Activated CD8-positive, alpha-beta memory T cell treated with anti-CD3 and anti-CD28 coated beads, Interleukin-2, amount 50 U/mL, for 48 hours (primary cell): ENCODE measurements at places on chromosomes 7 and 10.

DNA sequence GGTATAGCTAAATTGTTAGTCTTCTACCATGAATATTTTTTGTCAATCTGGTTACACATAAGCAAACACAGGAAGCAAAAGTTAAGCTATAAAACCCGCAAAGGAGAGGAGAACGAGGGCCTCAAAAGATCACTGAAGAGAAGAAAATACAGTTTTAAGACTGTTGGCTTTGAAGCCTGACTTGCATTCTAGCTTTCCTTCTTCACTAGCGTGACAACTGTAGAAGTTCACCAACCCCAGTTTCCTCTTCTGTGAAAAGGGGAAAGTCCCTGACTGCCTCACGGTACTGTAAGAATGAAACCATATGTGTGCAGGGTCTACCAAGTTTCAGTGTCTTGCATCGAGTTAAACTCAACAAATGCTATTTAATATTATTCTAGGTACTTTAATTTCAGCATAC, 7.5 kb upstream of the LRRN3 start:
- no peak for DNase-seq

GRCh38 chr7:94022550-94022949, 18.4 kb upstream of the BET1 start:
- DNase-seq: no peak

GRCh38 chr10:32229170-32229569, 117.8 kb downstream of the EPC1 start:
- DNase-seq: no peak

GRCh38 chr7:130476297-130477150, 15.4 kb upstream of the MEST start:
- no peak for DNase-seq

DNA sequence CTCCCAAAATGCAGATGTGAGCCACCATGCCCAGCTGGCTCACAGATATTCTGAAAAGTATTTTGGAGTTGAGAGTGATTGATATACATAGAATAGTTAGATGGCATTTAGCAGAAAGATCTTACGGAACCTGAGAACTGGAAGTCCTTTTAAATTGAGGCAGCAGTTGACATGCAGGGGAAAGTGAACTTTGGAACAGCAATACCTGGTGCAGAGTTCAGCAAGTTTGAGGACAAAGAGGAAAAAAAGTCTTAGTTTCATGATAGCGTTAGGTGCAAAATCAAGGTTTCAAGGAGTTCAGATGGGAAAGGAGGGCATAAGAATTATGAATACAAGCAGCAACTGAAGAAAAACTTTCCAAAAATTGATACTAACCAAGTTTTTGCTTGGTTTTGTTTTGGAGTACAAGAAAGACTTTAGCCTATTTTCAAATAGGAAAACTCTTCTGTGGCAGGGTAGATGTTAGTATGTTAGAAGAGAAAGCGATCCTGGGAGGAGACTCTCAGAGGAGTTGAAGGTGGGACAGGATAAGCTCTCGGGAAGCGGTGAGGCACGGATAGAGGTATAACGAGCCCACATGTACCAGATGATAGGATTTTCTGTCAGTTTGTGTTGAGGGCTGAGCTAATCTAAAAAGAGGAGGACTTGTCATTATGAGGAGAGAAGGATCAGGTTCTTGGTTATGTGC, 28.0 kb upstream of the STMP1 start:
- DNase-seq: no peak

GRCh38 chr10:90062786-90063185, 361.4 kb downstream of the KIF20B start:
- no peak for DNase-seq

GRCh38 chr7:94510582-94511496, 1.2 kb downstream of the CASD1 start:
- DNase-seq: peak; percentile 71

GRCh38 chr7:2775785-2776184, 68.3 kb downstream of the GNA12 start:
- DNase-seq: no peak

GRCh38 chr10:70785190-70785589, at the start of gene TBATA:
TBATA (minus strand) TSS chr10:70785377; CDS start chr10:70783379, 1,998 bp downstream.
- DNase-seq: no peak

DNA sequence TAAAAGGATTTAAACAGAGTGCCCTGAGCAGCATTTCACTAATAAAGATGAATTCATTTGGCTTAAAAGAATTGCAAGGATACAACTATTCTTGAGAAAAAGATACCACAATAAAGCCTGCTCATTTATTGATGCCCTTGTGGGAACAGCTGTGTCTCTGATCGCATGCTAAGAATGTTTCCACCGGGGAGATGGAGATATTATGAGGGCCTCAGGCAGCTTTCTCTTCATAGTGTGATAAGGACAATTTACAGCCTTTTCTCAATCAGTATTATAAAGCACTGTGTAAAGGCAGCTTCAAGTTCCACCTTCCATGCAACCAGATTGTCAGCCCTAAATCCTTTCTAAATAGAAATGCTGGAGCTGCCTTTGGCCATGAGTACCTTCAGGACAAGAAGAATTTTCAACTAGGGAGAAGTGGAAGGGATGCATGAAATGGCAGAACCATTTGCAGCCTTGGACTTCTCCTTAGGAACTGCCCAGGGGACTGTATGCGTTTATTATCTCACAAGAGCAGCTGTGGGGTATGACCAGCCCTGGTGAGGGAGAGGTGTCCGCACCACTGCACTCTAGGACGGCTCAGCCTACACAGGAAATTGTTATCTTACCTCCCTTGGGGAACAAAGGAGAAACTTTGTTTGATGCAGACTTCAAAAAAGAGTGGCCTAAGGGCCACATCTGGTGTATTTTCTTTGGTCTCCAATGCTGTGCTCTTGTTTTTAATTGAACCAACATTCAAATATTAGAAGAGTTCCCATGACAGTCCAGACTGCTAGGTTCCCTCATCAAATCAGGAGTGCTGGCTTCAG, 116.9 kb upstream of the PCGF5 start:
- DNase-seq: no peak

GRCh38 chr10:76141376-76141775, 710.0 kb downstream of the LRMDA start:
- DNase-seq: no peak

DNA sequence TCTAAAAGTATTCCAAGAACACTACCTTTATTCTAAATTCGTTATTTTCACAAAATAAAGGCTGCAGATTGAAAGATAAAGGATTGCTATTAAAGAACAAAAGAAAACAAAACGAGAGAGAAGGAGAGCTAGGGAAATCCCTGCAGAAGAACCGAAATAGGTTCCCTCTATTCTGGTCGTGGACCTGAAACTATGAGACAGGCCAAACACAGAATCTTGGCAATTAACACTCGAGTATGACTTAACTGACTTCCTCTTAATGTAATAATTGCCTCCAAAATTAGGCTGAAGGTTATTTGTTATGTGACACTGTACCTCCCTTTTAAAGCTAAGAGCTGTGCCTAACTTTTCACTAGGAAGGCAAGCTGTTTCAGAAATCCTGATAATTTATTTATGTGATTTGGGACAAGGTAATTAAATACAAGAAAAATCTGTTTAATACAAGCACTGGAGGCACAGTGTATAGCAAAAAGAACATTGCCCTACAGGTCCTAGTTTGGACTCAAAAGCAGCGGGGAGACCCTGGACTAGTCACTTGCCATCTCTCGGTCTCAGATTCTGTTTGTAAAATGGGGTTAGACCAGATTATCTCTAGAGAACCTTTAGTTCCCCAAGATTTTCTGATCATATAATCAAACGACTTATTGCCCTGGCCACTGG, 11.6 kb downstream of the NAMPT start:
- DNase-seq: no peak

GRCh38 chr10:103078676-103079075, 114.4 kb downstream of the NT5C2 start:
- DNase-seq: no peak

GRCh38 chr7:18534481-18534880, 38.9 kb downstream of the HDAC9 start:
- DNase-seq: no peak

GRCh38 chr10:45447416-45447815, 73.4 kb downstream of the ALOX5 start:
- DNase-seq: no peak

DNA sequence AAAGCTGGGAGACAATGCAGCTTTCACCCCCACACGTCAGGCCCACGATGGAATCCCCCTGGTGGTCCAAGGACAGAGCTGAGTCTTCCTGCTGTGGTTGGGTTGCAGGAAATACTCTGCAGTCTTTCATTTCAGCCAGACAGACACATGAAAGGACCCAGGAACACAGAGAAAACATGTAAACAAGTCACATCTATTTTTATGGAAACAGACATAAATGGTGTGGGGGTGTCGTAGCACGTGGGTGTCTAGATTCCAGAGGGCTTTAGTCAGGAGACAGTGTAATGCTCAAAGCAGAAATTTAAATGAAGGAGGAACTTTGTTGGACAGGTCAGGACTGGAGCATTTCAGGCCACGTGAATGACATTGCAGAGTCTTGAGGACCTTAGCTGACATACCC, 444.6 kb downstream of the SUGCT start:
- DNase-seq: no peak

GRCh38 chr7:134532180-134532953, 5.0 kb downstream of the AKR1B10 start:
- no peak for DNase-seq
